Activated naive CD4-positive, alpha-beta T cell treated with anti-CD3 and anti-CD28 coated beads, Interleukin-2, amount 50 U/mL, for 72 hours (primary cell): ENCODE measurements at places on chromosomes 1 and 21.
A peak's percentile ranks its signal among the peaks of the same experiment; 100 is the strongest.

DNA sequence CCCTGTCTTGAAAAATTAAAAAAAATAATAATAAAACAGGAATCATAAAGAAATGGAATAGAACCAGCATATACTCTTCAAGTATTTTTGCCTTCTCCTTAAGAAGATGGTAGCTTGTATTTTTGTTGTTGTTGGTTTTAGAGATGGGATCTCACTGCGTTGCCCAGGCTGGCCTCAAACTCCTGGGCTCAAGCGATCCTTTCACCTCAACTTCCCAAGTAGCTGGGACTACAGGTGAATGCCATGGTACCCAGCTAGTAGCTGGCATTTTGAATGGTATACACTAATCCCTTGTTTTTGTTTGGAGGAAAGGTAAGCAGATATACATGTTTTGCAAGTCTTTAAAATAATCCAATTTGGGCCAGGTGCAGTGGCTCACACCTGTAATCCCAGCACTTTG lies 34.7 kb upstream of the ERO1B start:
- no peak for DNase-seq

DNA sequence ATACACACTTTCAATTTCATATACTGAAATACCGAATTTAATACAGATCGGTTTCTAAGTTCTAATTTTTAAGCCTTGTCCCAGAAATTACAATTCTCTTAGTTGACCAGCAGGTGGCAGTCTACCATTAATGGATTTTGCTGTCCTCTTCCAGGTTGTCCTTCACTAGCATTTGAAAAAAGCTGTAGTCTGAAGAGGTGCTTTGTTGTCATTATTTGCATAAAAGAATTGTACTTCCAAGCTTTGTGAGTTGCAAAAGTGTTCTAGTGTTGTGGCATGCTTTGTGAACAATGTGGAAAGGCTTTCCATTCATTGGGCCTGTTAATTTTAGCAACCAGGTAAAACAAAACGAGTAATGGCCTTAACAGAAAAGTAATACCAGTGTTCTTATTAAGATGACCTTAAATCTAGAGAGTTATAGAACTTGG lies 193.6 kb downstream of the RPS6KC1 start:
- peak; percentile 48 for DNase-seq

DNA sequence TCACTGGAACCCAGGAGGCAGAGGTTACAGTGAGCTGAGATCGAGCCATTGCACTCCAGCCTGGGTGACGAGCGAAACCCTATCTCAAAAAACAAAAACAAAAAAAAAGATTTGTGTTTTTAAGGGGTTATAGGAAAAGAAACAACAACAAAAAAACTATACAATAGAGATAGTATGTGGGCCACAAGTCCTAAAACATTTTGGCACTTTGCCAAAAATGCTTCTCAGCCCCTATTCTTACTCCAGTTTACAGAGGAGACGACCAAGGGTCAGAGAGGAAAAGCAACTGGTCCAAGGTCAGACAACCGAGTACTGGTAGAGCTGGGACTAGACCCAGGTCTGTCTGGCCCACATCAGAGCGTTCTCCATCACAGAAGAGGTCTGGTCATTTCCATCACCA lies 3.0 kb downstream of the FBXO44 start:
- DNase-seq, result no peak

DNA sequence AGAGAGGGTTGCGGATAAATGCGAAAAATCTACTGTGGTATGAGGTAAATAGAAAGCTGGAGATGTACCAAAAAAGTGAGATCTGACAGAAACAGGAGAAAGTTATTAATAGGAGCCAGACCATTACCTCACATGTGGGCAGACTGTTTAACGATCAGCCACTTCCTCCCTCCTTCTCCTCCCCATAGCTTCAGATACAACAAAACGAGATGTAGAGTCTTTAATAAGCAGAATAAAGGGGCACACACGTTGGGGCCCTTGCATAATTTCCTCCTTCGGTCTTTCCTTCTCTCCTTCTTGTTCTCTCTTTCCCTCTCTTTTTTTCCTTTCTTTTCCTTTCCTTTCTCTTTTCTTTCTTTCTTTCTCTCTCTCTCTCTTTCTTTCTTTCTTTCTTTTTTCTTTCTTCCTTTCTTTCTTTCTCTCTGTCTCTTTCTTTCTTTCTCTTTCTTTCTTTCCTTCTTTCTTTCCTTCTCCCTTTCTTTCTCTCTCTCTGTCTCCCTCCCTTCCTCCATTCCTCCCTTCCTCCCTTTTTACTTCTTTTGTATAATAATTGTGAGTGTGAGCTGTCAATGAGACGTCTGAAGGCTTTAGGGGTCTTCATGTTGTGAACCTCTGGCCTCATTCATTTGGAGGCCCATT lies 242.1 kb downstream of the GRIK1 start:
- no peak for DNase-seq

DNA sequence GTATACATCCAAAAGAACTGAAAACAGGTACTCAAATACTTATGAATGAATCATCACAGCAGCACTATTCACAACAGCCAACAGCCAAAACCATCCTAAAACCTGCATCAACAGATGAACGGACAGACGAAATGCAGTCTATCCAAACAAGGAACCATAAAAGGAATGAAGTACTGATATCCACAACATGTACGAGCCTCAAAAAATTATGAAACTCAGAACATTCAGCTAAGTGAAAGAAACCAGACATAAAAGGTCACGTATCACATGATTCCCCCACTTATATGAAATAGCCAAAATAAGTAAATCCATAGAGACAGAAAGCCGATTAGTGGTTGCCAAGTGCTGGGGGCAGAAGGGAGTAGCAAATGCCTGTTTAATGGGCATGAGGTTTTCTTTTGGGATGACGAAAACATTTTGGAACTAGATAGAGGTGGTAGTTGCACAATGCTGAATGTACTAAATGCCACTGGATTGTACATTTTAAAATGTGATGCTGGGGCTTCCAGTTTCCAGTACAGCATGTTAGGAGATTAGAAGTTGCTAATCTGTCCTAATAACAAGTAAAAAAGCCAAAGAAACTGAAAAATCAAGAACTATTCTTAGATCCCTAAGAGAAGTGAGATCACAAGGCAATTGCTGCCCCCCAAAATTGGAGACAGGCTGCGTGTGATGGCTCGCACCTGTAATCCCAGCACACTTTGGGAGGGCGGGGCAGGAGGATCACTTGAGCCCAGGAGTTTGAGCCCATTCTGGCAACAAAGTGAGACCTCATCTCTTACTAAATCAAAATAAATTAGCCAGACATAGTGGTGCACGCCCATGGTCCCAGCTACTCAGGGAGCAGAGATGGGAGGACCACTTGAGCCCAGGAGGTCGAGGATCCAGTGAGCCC lies 25.3 kb downstream of the CLSTN1 start:
- no peak for DNase-seq
